Activated naive CD4-positive, alpha-beta T cell (primary cell): ENCODE measurements at places on chromosomes 11 and 22.
A peak's percentile ranks its signal among the peaks of the same experiment; 100 is the strongest.

DNA sequence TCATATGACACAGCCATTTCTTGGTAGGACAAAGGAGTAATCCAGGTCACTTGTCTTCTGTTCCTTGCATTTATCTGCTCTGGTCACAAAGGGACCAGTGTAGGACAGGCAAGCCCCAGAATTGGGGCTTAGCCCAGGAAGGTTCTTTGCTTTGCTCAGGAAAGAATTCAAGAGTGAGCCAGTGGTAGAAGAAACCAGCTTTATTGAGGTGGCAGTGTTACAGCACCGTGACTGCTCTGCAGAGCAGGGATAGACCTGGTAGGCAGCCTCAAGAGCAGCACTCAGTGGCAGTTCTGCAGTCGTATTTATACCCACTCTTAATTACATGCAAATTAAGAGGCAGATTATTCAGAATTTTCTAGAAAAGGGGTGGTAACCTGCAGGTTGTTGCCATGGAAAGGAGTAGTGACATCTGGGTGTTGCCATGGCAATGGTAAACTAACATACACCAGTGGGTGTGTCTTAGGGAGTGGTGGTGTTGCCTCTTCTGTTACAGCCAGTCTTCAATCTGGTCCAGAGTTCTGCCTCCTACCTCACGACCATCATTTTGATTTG lies 84.9 kb upstream of the RAB1B start:
- DNase-seq = no peak

DNA sequence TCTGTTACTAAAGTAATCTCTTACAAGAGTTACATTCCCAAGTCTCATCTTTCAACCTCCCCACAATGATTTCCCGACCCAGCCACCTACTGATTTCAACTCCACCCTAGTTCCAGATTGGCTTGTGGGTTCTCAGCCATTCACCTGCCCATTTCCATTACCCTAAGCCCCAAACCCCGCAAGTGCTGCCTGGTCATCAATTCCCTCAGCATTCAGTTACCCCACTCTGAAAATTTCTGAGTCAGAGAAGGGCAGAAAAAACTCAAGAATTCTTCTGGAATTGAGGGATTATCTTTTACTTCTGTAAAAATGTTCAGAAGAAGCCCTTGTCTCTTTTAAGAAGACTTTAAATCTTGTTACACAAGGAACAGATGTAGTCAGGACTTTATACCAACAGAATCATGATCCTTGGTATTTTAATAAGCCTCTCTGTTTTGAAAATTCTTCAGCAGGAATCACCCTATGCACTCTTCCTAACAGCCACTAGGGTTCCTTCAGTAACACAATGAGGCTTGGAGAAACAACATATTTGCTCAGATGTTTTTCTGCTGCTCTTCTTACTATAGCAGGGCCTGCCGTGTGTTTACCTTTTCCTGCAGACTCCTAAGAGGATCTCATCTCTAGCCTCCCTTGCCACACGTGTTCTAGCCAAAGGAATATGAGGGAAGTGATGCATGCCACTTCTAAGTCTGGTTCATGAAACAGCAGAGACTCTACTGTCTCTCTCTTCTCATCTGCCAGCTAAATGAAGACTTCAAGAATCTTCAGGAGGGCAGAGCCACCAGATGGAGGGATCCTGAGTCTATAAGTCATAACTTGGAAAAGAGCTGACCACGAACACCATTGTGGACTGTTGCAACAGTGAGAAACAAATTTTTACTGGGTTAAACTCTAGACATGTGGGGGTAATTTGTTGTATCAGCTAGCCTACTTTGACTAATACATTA lies 29.3 kb upstream of the PAMR1 start:
- DNase-seq = no peak

- DNase-seq = no peak
Measured at GRCh38 chr11:126337474-126338241, 17.8 kb upstream of the ST3GAL4 start.

DNA sequence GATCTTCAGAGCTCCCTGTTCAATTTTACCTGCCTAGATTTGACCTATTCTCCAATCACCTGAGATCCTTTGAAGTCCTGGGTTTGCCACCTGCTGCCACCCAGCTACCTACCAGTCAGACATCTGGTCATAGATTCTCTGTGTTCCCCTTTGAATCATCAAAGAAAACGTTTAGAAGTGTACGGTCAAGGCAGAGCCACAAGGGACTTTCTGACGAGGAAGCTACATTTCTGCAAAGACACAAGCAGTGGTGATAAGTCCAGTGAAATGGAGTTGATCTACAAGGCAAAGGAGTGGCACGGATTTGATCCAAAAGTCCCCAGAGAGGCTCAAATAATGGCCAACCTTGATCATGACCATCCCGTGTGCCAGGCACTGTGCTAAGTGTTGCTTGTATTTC lies 549.9 kb downstream of the MIAT start:
- no peak for DNase-seq

DNA sequence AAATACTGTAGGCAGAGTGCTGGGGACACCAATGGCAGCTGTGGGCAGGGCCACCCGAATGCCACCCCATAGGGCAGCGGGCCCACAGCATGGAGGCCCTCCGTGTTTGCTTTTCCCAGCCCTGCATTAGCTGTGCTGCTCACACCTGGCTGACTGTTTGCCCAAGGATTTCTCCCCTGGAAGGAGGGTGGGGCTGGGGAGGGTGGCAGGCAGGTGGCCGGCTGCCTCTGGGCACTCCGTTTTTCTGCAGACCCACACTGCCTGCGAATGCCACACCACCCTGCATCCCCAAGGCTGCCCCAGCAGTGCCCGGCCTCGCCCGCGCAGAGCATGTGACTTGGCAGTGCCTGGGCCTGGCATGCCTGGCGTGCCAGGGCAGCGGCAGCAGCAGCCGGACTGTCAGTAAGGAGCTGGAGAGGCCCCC lies 19.6 kb downstream of the DAGLA start:
- no peak for DNase-seq

- no peak for DNase-seq
Measured at GRCh38 chr22:28821452-28821851, 21.1 kb upstream of the XBP1 start.

DNA sequence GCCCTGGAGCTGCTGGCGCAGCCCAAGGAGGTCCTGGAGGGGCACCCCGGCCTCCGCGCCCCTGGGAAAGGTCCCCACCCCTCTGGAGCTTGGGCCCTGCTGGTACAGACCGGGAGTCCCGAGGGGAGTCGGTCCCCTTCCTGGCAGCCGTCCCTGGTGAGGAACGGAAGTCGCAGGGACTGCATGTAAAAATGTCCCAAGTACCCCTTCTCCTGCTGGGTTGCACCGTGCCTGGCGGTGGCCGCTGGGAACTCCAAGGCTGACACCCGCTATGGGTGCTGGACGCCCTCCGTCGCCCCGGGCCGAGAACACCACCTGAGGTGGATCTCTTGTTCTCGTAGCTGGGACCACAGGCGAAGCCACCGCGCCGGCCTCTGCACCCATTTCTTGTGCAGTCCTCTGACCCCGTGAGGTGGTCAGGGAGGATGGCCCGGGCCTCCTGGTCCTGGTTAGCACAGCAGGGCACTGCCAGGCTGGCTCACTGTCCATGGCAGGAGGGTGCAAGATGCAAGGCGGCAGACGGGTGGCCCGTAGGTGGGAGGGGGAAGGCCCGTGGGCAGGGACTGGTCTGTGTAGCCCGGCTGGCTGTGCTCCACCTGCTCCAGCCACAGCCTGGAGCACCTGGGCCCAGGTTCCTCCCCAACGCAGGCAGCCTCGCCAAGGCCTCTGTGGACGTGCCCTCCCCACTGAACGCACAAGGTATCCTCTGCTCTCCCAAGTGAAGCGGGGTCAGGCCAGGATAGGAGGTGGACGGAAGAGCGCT lies 165.2 kb downstream of the IGLL1 start:
- DNase-seq = no peak

- DNase-seq = no peak
Measured at GRCh38 chr22:48090332-48090672, 1327.9 kb downstream of the TBC1D22A start.

GRCh38 chr11:68942751-68943271 lies 38.0 kb downstream of the MRGPRD start:
- no peak for DNase-seq

- no peak for DNase-seq
Measured at GRCh38 chr11:132941024-132941646, 591.2 kb downstream of the OPCML start.

DNA sequence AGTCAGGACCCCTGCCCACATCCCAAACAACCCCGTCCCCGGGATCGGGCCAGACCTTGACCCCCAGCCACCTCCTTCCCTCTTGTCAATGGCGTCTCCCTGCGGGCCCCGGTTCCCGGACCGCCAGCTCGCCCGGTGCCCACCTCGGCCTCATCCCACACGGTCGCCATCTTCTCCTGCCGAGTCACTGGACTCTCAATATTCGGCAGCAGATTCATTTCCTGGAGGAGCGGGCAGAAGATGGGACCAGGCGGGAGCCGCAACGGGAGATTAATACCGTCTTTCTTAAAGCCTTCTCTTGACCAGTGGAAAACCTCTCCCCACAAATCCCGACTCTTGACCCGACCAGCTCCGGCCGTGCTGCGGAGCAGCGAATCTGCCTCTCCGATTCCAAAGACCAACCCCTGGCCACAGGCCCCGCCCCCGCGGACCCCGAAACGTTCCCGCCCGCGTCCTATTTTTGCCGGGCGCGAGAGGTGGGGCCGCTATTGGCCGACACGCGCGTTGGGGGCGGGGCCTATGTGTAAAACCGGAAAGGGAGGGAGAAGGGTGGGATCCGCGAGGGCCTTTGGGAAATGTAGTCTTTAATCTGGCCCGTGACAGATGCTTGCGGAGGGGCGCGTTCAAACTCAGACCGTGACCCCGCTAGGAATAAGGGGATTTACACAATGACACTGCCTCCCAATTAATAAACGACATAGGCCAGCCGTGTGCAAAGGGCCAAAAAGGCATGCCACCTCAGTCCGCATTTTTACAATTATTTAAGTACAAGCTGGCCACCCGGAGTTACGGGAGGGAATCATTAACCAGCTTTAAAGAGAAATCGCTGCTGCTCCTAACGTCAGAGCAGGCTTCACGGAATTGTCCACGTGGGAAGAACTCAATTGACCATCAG lies at the start of gene PSMC3:
TSS of gene PSMC3 (minus strand) at position 378 of the 895 bp plus-strand sequence. CDS start at position 218, 160 bp downstream.
- peak; percentile 98 for DNase-seq

- no peak for DNase-seq
Measured at GRCh38 chr11:46726206-46726862, 7.3 kb downstream of the F2 start.

- no peak for DNase-seq
Measured at GRCh38 chr11:17564687-17565042, 17.6 kb downstream of the OTOG start.

- DNase-seq = no peak
Measured at GRCh38 chr11:2441171-2441570, 3.1 kb downstream of the TRPM5 start.

GRCh38 chr11:8192016-8192895 lies 23.4 kb upstream of the RIC3 start:
- DNase-seq = no peak

GRCh38 chr11:44275961-44276550 lies 33.9 kb downstream of the ALX4 start:
- DNase-seq = no peak

DNA sequence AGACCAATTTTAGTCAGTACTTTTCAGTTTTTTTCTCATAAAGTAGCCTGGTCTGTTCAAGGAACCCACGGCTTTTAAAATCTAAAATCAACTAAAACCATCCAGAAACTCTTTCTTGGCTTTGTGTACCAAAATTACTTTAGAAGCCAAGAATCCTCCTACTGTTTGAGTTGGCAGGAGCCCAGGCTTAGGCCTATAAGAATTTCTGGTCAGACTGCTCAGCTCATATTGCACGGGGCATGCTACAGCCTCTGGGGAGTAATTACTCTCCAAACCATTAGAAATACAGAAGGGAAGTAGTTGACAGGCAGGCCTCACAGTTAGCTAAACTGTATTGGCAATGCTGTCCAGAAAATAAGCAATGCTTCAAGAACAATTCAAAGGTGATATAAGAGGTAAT lies 1862.9 kb upstream of the RAG2 start:
- DNase-seq = no peak

DNA sequence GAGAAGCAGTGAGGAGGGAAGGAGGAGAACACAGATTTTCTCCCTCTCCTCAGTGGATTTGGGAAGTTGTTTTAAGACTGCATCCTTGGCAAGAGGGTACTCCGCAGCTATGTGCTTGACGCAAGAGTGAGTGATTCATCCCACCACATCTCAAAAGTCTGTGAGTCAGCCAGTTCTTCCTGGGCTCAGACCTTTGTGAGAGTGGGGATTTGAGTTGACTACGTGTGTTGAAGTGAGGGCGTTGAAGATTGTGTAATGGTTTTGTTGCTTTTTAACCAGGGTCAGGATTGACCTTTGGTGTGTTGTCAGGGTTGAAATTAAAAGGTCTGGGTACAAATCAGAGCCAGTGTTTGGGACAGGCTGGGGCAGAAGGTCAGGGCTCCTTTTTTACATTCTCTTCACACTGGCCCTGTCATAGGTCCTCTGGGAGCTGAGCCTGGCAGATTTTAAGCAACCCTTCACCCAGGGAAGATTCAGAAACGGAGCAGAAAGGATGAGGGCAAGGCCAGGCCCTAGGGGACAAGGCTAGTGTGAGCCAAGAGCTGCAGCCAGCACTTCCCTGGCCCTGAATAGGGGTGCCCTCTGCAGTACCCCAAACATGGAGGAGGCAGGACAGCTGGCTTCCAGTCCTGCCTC lies 4.2 kb upstream of the C11orf86 start:
- no peak for DNase-seq

DNA sequence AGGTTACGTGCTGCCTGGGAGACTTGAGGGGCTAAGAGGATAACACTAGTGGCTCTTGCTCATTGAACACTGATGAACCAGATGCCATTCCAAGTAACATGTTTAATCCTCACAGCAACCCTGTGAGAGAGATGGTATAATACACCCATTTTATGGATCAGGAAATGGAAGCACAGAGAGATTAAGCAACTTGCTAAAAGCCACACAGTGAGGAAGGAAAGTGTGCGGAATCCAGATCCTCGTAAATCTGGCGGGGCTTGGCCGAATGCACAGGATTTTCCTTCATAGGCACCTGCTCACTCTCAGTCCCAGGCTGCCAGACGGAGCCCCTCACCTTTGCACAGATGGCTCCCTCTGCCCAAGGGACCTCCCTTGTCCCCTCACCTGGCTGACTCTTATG lies 7.7 kb upstream of the FOSL1 start:
- no peak for DNase-seq

GRCh38 chr11:23974601-23975000 lies 522.3 kb upstream of the LUZP2 start:
- no peak for DNase-seq

- no peak for DNase-seq
Measured at GRCh38 chr11:85774256-85775101, 36.5 kb downstream of the SYTL2 start.

DNA sequence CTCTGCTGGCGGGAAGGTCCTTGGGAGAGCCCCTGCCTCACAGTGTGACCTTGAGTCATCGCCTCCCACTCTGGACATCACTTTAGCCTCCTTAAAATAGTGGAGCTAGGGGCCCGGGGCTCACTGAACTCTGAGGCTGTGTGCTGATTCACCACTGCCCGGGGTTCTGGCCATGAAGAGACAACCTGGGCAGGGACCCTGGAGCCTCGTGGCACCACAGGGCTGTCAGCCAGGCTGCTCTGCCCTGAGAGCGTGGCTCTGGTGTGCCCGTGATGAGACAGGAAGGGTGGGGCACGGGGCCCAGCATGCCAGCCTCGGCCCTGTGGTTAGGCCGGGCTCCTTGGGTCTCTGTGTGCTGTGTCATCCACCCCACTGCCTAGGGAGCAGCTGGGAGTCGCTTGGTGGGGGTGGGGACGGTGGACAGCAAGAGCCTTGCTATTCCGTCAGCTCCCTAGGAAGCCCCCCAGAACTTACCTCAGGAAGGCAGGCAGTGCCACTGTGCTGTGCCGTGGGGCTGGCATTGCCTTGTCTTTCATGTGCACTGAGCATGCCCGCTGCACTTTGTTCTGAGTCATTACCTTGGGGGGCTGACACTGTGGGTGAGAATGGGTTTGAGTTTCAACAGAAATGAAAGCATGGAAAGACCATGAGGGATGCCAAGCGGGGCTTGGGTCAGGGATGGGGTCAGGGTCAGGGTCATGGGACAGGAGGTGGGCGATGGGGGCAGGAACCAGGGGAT lies 31.7 kb downstream of the TPCN2 start:
- DNase-seq = no peak
